H9 (cell line): ENCODE measurements at places on chromosomes 5 and 9.

- H3K27me3 ChIP-seq: no peaks in the 10 kb centered on the region
- H3K4me3 ChIP-seq: no peak overlapping the region
- no peak for DNase-seq
- peaks cover 3% of the 10 kb centered on the region for H3K4me1 ChIP-seq
- H3K36me3 ChIP-seq: peaks cover 6% of the 10 kb centered on the region; the same call in 1 of the 2 replicates
Measured at GRCh38 chr9:135299651-135300345, 179.8 kb upstream of the PPP1R26 start.

DNA sequence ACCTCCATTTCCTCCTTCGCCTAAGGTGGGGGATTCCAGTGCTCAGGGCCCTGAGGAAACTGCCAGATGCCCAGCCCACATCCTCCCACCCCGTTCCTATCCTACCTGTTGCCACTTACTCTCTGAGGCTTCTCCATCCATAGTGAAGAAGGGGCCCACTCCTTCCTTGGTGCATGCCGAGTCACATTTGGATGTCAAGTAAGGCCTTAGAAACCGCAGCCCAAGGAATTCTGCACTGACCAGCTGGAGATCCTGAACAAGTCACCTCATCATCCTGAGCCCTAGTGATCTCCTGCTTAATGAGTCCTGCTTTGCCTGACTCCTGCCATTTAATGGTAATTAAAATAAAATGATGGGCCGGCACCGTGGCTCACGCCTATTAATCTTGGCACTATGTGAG is 6.7 kb upstream of the TNIP1 start:
- H3K27me3 ChIP-seq: no peaks in the 10 kb centered on the region
- H3K4me1 ChIP-seq: no peaks in the 10 kb centered on the region
- no peak overlapping the region for H3K27ac ChIP-seq
- H3K4me3 ChIP-seq: no peak overlapping the region

DNA sequence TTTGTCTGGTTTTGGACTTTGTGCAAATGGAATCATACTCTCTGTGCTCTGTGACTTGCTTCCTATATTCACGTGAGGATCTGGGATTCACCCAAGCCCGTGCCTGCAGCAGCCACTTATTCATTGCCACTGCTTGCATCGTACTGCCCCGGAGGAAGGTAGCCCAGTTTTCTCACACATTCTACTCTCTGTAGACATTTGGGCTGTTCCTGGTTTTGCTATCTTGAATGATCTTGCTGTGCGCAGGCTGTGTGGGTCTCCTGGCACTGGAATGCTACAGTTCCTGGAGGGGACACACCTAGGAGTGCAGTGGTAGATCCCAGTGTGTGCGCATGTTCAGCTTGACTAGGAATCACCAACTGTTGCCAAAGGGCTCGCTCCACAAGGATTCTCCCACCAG is 99.2 kb upstream of the BOD1 start:
- H3K4me1 ChIP-seq: no peaks in the 10 kb centered on the region
- H3K27me3 ChIP-seq: no peaks in the 10 kb centered on the region
- peaks cover 5% of the 10 kb centered on the region; the same call in 1 of the 2 replicates for H3K36me3 ChIP-seq
- no peak for DNase-seq
- H3K27ac ChIP-seq: no peak overlapping the region

DNA sequence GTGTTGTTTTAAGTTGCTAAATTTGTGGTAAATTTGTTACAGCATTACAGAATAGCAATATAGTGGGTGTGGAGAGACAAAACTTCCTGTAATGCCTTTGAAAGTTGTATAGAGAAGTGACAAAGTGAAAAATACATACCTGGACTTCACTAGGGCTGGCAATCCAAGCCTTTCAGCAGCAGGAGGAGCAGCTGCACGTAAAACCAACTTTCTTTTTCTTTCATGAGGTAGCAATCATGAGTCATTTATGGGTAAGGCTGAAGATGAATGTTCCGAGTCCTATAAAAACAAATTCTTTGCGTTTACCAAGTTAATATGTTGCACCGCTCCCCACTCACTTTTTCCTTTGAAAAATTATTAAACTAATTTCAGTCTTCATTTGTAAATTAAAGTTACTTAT is 1138.2 kb downstream of the TAF11L14 start:
- no peaks in the 10 kb centered on the region for H3K36me3 ChIP-seq
- no peak for DNase-seq
- H3K27ac ChIP-seq: no peak overlapping the region
- H3K4me3 ChIP-seq: no peak overlapping the region
- H3K4me1 ChIP-seq: no peaks in the 10 kb centered on the region
- H3K27me3 ChIP-seq: no peaks in the 10 kb centered on the region

- no peak overlapping the region for H3K27ac ChIP-seq
- H3K4me1 ChIP-seq: no peaks in the 10 kb centered on the region
- no peak overlapping the region for H3K4me3 ChIP-seq
- no peaks in the 10 kb centered on the region for H3K27me3 ChIP-seq
Measured at GRCh38 chr5:73183481-73183891, 10.5 kb downstream of the TMEM174 start.

GRCh38 chr9:113712053-113712452 is 164.1 kb upstream of the ZNF618 start:
- H3K27ac ChIP-seq: no peak overlapping the region
- peaks cover 2% of the 10 kb centered on the region; the same call in 1 of the 2 replicates for H3K27me3 ChIP-seq
- peaks cover 7% of the 10 kb centered on the region; the same call in 1 of the 2 replicates for H3K4me1 ChIP-seq
- no peak overlapping the region for H3K4me3 ChIP-seq
- DNase-seq: no peak

DNA sequence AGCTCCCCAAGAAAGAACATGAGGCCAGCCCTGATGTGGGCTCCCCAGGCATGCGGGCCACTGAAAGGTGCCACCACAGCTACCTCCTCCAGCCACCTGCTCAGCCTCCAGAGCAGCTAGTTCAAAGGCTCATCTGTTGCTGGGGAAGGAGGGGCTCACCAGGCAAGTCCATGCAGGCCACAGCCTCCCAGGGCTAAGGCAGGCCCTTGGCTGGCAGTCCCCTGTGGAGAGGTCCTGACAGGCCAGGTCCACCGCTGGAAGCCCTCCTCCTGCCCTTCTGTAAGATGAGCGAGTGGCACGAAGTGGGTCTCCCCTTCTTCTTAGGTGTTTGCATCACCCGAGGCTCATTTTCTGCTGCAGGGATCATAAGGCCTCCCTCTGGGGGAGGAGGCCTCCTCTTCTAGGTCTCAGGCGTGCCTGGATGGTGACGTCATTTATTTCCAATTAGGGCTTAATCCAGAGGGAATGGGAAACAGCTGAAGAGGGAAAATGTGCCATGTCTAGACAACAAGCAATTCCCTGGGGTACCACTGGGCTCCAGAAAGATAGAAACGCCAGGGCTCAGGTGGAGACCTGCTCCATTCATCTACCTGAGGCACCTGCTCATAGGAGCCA is 91.6 kb downstream of the CFAP90 start:
- H3K27me3 ChIP-seq: no peaks in the 10 kb centered on the region
- H3K4me3 ChIP-seq: no peak overlapping the region
- H3K36me3 ChIP-seq: peaks cover 8% of the 10 kb centered on the region
- no peaks in the 10 kb centered on the region for H3K4me1 ChIP-seq

GRCh38 chr5:39717176-39717897 is 292.6 kb upstream of the DAB2 start:
- no peaks in the 10 kb centered on the region; the same call in 1 of the 2 replicates for H3K36me3 ChIP-seq
- no peak overlapping the region for H3K4me3 ChIP-seq
- H3K27me3 ChIP-seq: no peaks in the 10 kb centered on the region

DNA sequence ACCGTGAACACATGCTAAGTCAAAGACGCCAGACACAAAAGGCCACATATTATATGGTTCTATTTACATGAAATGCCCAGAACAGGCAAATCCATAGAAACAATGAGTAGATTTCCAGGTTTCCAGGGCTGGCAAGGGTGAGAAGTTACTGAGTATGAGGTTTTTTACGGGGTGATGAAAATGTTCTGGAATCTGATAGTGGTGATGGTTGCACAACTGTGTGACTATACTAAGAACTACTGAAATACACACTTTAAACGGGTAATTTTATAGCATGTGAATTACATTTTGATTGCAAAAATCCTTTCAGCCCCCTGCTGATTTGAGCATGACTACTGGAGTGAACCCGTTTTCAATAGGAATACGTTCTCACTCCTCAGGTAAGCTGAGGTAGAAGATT is 46.7 kb upstream of the TBC1D9B start:
- no peak for DNase-seq
- peaks cover 32% of the 10 kb centered on the region for H3K36me3 ChIP-seq
- H3K27me3 ChIP-seq: no peaks in the 10 kb centered on the region
- H3K4me3 ChIP-seq: no peak overlapping the region

DNA sequence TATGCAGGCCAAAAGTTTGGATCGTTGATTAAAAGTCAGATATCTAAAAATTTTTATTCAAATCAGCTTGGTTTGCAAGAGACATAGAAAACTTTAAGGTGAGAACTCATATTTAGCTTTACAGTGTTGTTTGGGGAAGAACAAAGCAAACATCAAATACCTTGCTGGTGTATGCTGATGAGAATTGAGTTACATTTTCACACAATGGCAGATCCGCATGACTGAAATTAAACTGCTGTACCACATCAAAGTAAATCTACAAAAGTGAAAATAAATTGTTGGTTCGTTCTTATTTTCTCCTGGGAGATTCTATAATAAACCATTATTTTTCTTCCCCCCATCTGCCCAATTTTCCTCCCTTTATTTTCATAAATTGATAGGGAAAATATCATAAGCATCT is 198.2 kb upstream of the PCSK5 start:
- no peaks in the 10 kb centered on the region for H3K27me3 ChIP-seq
- H3K36me3 ChIP-seq: no peaks in the 10 kb centered on the region
- no peak overlapping the region for H3K4me3 ChIP-seq
- no peak overlapping the region for H3K27ac ChIP-seq
- DNase-seq: no peak

- H3K4me1 ChIP-seq: no peaks in the 10 kb centered on the region
- DNase-seq: no peak
- H3K36me3 ChIP-seq: no peaks in the 10 kb centered on the region; the same call in 1 of the 2 replicates
- H3K27me3 ChIP-seq: no peaks in the 10 kb centered on the region
Measured at GRCh38 chr5:6194261-6194875, 184.0 kb downstream of the MED10 start.
